A549 treated with AZD2906 at 1 μM for 4 hours (cell line): ENCODE measurements at places on chromosomes 7 and 10. TPM values are rescaled to one million over a fixed set of nuclear protein-coding genes. Genes with fewer than 3 reads are reported as not detected.

Gene DNAJC30
- total RNA-seq = 7.6 to 11.5 TPM (median 10.6 TPM) in 5 replicates

Gene IGF2BP3
- 24.0 to 37.3 TPM (median 29.7 TPM) in 5 replicates for total RNA-seq

Gene MYOZ1
- 0.06 TPM in 1 of 5 replicates, not detected in the others for total RNA-seq

Gene MYOF
- 181 to 268 TPM (median 202 TPM) in 5 replicates for total RNA-seq

Gene FBXO24
- 0.22 to 0.35 TPM (median 0.24 TPM) in 5 replicates for total RNA-seq

Gene LRGUK
- total RNA-seq = 0.20 to 0.37 TPM (median 0.31 TPM) in 5 replicates

Gene PRLHR
- total RNA-seq = not detected in 5 replicates

Gene FKBP6
- total RNA-seq = not detected in 5 replicates
